Fibroblast of upper back skin (primary cell): ENCODE measurements at places on chromosomes 4 and X.
A peak's percentile ranks its signal among the peaks of the same experiment; 100 is the strongest.

DNA sequence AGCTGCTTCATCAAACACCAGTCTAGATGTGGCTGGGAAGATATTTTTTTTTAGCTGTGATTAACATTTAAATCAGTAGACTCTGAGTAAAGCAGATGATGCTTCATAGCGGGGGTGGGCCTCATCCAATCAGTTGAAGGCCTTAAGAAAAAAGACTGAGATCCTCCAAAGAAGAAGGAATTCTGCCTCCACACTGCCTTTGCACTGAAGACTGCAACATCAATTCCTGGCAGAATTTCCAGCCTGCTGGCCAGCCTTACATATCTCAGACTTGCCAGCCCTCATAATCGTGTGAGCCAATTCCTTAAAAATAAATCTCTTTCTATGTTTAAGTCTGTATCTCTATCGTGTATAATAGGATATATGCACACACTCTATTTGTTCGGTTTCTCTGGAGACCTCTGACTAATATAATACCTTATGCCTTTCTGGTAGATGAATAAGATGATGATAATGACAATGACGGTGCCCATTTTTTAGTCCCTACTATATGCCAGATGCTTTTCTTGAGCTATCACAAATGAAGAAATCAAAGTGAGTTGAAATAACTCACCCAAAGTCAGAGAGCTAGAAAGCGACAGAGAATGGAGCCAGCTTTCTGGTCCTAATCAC is 66.1 kb upstream of the SOD3 start:
- DNase-seq, result no peak

DNA sequence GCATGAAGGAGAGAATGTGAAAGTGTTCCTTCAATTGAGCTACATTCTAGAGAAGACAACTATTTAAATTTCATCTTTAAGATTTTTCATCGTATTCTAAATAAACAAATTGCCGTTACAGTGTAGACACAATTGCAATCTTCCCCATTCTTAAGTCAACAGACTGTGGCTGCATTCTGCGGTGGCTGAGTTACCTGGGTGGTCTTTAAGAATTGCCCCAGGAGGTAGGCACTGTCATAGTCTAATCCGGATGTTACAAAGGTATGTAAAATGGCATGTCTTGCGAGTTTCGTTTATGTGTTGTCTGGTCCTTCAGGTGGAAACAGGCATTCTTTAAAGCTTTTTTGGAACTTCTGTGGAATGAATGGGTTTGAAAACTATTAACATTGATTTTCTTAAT is 586.1 kb upstream of the PITX2 start:
- no peak for DNase-seq

GRCh38 chrX:20519826-20520225 is 253.1 kb upstream of the RPS6KA3 start:
- no peak for DNase-seq

- no peak for DNase-seq
Measured at GRCh38 chr4:186642530-186642929, 81.1 kb downstream of the FAT1 start.

DNA sequence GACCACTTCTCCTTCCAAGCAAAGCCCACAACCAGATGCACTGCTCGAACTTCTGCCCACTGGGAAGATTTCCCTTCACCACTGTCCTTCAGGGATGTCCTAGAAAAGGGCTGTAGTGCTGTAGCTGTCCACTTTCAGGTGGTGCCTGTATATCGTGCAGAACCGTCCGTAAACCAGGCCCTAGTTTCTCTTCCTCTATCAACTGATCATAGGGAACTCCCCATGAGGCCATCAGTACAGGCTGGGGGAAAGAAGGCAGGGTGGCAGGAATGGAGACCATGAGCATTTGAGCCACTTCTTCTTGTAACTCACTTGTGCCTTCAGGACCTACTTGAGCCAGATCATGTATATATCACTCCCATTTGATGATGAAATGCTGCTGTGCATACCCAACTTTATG is 57.3 kb upstream of the FAM9B start:
- no peak for DNase-seq

- DNase-seq, result no peak
Measured at GRCh38 chr4:98744372-98745150, 86.2 kb upstream of the TSPAN5 start.

GRCh38 chr4:144410230-144410783 is 235.6 kb upstream of the HHIP start:
- no peak for DNase-seq

GRCh38 chr4:123564758-123565346 is 168.3 kb downstream of the SPRY1 start:
- peak; percentile 70 for DNase-seq

DNA sequence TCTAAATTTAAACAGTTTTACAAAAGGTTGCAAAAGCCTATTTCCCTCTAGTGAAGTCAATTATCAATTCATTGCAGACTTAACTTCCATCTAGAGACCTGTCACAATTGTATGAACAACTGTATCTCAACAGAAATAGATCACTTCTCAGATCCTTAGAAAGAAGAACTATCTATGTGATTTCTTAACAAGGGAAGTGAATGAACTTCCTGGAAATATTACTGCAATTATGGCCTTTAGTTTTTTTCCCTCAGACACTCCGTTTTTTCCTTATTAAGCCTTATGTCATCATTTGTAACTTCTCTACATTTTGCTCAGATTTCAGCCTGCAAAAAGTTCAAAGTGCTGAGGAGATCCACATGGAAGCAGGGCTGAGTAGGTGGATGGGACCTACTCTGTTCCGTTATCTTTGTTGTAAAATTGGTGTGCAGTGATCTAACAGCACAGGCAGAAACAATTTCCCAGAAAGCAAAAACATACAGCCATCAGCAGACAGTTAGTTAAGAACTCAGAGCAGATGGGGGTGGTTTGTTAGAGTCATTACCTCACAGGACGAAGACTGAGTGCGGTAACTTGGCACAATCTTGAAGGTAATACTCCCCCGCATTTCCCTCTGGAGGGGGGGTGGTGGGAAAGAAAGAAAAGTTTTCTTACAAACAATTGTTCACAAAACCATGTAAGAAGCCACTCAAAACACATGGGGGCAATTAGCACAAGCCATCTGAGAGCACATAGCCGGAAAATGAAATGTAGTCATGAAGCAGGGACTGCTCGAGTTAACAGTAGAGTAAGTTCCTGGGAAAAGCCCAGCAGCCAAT is 112.3 kb downstream of the NYX start:
- peak; percentile 72 for DNase-seq

- DNase-seq, result no peak
Measured at GRCh38 chr4:26227601-26228229, 93.1 kb upstream of the RBPJ start.

DNA sequence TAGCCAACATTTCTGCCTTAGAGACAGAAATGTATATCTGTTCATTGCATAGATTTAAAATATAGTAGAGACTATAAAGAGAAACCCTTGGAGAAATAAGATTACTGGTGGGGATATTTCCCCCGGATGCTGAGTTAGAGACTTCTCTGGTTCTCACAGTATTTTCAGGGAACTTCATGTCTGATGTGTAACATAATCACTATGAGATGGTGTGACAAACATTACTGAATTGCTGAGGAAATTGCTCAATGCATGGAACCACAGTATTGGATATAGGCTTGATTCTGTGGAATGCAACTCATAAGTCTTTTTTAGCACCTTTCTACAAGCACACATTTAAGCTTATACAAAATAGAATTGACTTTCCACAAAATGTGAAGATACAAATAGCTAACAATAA is 152.7 kb downstream of the SOWAHB start:
- DNase-seq, result peak; percentile 89

DNA sequence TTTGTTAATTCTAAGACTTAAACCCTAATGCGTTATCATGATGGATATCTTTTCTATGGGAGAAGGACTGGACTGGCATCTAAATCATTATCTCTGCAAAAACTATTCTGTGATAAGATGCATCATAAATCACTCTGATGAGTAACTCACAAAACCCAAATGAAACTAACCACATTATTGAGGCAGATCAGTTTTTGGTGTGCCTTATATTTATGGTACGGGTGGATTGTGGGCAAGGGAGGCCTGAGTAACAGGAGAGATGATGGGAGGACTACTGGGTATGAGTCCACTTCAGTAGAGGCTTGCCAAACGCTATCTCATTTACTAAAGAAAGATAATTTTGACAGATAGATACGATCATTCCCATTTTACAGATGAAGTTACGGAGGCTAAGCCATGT is 66.4 kb upstream of the GUCY1A1 start:
- DNase-seq, result no peak

- peak; percentile 59 for DNase-seq
Measured at GRCh38 chrX:100615005-100615404, 21.6 kb downstream of the TSPAN6 start.
